ENCODE measurements at places on chromosomes 3 and 15.

- DNase-seq, result no peak
Observed at GRCh38 chr15:56248311-56248992, 4.8 kb upstream of the RFX7 start.

DNA sequence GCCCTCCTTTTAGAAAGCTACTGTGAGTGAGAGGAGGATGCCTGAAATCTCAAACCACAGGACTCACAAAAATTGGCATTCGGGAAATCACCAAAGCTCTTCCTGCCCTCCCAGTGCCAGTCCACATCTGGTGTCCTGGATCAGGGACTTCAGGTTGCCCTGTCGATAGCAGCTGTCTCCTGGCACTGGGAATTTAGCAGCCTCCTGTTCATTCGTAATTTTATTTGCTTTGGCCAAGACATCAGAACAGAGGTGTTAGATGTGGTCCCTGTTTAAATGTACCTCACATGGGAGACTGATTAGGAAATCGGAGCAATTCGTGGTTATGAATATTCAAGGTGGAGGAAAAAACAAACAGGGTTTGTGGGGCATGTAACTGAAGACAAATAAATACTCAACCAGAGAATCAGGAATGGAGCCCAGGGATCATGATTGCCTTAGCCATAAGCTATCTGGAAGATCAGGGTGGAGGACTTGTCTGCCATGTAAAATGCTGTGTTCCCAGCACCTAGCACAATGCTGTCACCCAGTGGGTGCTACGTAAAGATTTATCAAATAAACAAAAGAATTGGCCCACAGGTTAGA, 265.2 kb upstream of the PROK2 start:
- no peak for DNase-seq

DNA sequence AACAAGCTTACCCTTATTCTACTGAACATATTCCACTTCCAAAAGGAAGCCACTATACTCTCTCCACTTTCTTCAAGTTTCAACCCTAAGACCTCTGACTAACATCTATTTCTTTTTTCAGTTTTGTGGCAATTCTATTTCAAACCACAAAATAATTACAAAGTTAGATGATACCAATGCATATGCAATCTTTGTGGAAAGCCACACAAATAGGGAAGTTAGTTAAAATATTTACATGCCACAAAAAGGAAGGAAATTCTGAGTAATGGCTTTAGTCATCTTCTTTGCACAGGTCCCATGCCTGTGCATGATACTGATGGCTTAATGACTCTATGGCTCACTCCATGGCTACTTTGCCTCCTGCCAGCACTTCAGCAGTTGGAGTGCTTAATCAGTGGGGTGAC, 57.0 kb upstream of the MCTP2 start:
- DNase-seq, result no peak

GRCh38 chr15:50353975-50354837, 792 bp downstream of the GABPB1 start:
- DNase-seq, result no peak

DNA sequence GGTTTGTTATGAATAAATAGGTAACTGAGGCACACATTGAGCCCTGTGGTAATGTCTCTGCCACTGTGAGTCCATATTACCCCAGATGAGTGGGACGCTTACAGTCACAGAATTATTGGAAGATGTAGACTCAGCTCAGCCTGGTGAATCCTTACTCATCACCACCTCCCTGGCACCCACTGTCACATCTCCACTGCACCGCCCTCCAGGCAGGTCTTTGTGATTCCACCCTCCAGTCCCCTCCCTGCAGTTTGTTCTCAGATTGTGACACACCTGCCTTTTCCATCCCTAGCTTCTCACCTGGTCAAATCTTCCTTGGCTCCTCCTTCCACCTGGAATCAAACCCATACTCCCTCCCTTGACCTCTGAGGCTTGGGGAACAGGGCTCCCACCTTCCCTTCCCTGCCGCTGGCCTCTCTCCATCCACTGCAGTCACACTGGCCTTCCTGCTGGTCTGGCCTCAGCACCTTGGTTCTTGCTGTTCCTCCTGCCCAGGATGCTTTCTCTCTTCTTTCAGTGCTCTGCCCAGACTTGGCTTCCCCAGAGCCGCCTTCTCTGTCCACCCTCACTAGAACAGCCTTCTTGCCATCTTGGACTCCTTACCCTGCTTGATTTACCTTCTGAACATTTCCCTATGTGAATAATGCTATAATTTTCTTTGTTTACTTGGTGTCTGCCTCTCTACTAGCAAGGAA, 9.4 kb downstream of the SLC6A20 start:
- no peak for DNase-seq

DNA sequence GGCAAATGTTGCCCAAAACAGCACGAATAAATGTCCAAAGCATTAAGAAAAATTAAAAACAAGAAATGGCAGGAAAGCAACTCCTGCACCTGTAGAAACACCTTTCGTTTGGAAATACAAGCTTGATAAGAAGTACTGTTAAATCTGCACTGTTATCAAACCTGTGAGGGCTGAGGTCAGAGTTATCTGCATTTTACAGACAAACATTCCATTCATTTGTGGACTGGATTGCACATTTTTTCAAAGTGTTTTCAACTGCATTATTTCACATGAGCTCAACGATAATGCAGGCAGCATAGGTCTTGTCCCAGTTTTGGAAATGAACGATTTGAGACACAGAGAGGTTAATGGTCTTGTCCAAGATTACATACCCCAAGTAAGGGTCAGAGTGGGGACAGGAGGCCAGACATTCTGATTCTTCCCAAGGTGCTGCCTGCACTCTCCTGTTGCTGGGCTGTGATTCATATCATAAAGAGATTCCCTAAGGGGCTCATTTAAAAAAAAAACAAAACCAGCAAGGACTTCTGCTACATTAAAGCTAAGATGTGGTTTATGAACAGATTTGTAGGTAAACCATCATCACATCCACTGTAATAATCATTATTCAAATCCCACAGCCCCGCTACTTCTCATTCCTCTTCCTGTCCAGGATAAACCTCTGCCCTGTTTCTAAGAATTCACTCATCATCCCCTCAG, 13.0 kb downstream of the GUCA1C start:
- DNase-seq, result no peak

DNA sequence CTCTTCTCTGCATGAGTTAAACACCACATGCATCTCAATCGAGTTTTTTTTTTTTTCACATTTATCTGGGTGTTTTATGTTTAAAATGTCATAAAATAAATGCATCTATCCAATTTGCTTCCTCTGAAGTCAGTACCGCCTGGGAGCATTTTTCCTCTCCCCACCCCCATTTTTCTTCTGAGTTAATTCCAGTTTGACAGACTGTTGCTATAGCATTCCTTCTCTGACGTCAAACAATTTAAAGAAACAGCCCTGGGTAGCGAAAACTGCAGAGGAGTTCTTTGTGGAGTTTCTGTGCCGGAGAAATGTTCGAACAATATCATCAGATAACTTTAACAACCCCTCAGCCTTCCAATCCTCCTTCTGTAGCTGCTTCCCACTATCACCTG, 900 bp upstream of the GNB4 start:
- no peak for DNase-seq

- DNase-seq, result no peak
Observed at GRCh38 chr3:117036259-117036799, 326.8 kb downstream of the TUSC7 start.

- DNase-seq, result no peak
Observed at GRCh38 chr3:71602256-71602655, 18.7 kb upstream of the FOXP1 start.

GRCh38 chr3:177817751-177818150, 620.5 kb upstream of the TBL1XR1 start:
- DNase-seq, result no peak

- DNase-seq, result no peak
Observed at GRCh38 chr3:138263104-138263503, 66.5 kb downstream of the NME9 start.

DNA sequence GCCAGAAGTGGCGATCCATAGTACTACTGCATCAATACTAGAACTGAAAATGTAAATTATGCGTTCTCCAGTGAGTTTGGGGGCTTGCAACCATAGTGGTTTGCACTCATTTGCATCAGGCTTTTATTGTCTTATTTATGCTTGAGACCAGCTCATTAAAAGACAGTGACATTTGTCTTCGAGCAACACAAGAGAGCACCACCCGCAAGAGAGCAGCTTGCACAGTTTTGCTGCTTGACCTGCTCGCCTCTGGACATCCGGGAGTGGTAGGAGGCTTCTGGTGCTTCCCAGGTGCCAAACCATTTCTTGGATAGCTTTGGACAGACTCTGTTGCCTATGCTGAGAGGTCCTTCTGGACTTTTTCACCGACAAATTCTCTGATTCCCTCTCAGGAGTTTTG, 294.6 kb downstream of the MEX3B start:
- DNase-seq, result no peak

DNA sequence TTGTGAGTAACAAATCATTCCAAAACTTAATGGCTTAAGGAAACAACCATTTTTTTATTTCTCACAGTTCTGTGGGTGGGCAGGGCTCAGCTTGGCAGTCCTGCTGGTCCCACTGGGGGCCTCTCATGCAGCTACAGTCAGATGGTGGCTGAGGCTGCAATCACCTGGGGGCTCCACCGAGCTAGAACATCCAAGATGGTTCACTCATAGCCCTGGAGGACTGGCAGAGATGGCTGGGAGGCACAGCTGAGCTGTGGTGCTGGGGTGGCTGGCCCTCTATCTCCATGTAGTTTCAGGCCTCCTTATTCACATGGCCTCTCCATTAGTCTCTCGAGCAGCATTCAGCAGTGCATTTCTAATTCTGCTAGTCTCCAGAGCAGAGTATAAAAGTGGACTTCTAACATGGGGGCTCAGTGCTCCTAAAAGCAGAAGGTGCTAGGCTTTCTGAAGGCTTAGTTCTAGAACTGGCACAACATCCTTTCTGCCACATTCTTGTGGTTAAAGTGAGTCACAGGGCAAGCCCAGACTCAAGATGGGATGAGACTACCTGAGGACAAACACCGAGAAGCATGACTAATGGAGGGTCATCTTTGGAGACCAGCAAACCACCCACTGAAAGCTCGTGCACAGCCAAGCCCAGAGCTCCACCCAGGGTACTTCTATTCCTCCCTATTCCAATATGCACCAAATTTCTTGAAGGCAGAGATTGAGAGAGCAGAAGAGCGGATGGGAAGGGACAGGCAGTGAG, 6.3 kb downstream of the CAV3 start:
- no peak for DNase-seq

DNA sequence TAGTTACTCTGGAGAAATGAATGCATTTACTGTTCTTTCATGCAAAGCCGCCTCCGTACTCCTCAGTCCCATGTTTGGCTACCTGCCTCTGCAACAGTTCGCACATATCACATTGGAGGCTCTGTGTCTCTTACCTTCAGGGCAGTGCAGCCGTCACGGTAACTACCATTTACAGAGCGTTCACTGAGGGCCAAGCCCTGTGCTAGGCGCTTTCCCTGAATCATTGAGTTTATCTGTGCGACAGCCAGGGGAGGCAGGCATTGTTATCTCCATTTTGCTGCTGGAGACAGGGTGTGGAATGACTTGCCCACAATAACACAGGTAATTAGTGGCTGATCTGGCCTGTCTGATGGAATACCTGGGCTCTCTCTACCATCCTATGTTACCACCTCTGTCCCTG, 115.0 kb downstream of the THSD4 start:
- DNase-seq, result no peak

DNA sequence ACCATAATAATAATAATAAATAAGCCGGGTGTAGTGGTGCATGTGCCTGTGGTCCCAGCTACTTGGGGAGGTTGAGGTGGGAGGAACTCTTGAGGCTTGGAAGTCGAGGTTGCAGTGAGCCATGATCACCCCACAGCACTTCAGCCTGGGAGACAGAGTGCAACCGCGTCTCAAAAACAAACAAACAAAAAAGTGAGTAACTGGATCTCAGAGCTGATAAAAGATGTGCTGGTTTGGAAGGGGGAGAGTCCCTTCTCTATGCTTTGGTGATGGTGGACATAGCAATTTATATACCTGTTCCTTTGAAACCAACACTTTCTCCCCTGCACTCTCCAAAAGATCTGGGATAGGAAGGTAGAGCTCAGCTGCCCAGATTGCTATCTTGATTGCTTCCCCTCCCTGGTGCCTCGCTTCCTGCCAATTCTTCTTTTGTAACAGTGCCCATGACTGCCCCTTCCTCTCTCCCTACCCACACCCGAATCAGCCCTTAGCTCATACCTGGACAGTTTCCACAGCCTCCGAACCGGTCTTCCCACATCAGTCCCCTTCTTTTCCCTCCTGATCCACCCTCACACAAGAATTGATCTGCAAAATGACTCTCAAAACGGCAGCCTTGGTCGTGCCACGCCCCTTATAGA, 55.1 kb upstream of the UBE2E1 start:
- no peak for DNase-seq

- no peak for DNase-seq
Observed at GRCh38 chr15:94042180-94042928, 189.0 kb upstream of the MCTP2 start.

DNA sequence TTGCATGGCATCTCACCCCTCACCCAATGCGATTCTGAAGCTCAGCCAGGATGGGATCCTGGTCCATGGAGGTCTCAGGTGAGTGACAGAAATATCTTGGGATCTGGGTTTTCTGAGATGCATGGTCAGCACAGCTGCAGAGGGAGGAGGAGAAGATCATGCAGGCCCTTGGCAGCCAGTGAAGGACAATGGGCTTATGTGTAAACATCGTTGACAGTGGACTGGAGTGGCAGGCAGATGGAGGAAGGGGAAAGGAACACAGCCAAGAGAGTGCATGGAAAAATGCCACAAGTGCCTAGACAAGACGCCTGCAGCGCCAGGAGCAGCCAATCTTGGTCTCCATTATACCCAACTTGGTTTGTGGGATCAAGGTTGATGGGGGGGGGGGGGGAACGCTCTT, 347.9 kb downstream of the MCTP2 start:
- DNase-seq, result no peak

GRCh38 chr3:2568929-2569328, 470.3 kb downstream of the CNTN4 start:
- no peak for DNase-seq

GRCh38 chr15:39987821-39988220, 51.2 kb downstream of the SRP14 start:
- DNase-seq, result no peak

DNA sequence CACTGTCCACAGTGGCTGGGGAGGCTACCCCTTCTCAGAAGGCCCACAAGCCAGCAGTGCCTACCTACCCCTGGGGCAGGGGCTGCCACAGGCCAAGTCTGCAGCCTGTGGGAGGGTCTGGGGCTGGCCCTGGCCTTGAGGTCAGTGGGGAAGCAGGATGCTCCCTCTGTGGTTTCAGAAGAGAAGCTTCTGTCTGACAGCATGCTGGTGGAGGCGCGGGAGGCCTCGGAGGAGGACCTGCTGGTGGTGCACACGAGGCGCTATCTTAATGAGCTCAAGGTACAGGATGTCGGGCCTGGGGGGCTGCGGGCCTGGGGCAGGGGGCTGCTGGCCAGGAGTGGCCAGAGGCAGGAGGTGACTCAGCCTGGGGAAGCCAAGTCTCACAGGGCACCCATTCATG, 3.2 kb downstream of the HDAC11 start:
- DNase-seq, result no peak

DNA sequence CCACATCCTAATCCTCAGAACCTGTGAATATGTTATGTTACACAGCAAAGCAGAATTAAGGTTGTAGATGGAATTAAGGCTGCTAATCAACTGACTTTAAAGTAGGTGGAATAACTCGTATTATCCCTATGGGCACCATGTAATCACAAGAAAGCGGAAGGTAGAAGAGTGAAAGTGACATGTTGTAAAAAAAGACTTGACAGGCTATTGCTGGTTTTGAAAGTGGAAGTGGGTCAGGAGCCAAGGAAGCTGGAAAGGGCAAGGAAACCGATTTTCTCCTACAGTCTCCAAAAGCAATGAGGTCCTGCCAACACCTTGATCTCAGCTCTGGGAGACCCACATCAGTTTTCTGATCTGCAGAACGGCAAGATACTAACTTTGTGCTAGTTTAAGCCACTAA, 6.6 kb downstream of the TP63 start:
- DNase-seq, result no peak

Data from NT2/D1 (cell line).